MV-4-11 (cell line): ENCODE measurements at places on chromosomes 1 and 21.

GRCh38 chr1:189834813-189835212, 642.9 kb downstream of the BRINP3 start:
- no peak for DNase-seq

DNA sequence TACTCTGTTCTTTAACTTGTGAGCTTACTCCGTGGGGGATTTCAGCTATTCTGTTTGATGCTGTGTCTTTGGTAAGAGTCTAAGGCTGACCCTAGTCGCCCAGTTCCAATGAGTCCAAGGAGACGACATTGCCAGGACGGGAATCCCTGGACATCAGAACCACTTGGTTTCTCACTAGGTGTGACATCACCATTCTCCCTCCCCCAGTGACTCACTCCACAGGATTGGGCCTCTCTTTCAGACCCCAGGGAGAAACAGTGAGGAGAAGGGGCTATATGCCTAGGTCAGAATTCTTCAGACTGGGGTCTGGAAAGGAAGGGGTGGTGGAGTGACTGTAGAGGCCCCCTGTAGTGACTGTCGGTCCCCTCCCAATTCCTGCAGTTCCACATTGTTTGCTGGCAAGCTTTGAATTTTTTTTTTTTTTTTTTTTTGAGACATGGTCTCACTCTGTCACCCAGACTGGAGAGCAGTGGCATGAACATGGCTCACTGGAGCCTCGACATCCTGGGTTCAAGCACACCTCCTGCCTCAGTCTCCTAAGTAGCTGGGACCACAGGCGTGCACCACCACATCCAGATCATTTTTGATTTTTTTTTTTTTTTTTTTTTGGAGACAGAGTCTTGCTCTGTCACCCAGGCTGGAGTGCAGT, 21.3 kb downstream of the ALPL start:
- no peak for DNase-seq

- DNase-seq: no peak
Measured at GRCh38 chr1:19798486-19799229, 1.1 kb downstream of the TMCO4 start.

- peak; percentile 39 for DNase-seq
Measured at GRCh38 chr1:15386164-15386749, 23.4 kb upstream of the EFHD2 start.

DNA sequence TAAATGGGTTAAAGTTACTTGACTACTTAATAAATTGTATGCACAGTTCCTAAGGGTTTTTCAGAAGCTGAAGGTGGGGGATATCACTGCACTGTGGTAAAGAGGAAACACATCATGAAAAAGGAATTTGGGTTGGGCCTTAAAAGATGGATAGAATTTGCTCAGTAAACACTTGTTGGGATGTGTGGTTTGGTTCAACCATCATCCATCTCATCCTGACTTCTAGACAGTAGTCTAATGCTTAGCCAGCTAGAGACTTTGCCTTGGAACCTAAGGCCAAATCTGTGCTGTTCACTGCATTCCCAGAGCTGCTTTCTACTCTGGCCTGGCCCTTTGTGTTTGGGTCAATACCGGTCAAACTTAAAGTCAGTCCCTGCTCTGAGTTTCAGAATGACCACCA, 30.6 kb downstream of the LY9 start:
- DNase-seq: no peak

DNA sequence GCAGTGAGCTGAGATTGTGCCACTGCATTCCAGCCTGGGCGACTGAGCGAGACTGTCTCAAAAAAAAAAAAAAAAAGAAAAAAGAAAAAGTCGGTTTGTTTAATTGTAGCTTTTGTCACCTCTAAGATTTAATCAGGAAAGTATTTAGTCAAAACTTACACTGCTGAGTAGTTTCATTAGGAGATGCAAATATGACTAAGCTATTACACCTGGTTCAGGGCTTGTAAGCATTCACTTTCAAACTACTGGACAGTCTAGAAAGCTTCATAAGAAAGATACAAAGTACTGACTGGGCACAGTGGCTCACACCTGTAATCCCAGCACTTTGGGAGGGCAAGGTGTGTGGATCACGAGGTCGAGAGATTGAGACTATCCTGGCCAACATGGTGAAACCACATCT, 75.9 kb upstream of the CACYBP start:
- DNase-seq: no peak
